NCI-H345 (cell line): ENCODE measurements at places on chromosomes 5 and 9.

DNA sequence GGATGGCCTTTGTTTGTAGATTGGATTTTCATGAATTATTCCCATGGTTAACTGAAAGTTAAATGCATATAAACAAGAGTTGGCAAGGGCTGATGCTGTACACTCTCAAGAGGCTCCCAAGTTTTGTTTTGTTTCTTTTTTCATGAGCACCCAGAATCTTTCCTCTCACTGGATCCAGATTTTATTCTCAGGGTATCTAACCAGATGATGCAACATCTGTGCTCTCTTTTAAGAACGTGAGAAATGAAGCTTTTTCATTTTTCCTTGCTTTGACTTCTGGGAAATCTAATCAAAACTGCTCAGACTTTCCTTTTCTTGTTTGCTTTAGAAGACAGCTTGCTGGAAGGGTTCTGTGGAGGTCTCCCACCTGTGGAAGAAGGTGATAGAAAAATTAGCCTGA is 142.7 kb upstream of the SLC12A2 start:
- DNase-seq: no peak

DNA sequence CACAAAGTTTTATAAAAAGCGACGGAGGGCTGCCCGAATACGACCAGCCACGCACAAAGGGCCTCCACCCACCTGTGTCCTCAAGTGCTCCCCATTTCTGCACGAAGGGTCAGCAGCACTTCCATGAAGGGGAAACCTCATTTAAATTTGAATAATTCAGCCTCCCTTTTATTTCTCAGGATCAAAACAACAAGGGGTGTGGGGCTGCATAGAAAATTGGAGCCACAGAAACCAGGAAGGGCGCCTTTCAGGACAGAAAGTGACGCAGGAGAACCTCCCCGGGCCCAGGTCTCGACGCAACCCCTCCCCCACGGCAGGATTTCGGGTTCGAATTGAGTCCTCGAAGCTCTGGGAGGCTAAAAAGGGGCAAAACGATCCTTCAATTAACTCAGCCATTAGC is 2.1 kb downstream of the NRARP start:
- no peak for DNase-seq

DNA sequence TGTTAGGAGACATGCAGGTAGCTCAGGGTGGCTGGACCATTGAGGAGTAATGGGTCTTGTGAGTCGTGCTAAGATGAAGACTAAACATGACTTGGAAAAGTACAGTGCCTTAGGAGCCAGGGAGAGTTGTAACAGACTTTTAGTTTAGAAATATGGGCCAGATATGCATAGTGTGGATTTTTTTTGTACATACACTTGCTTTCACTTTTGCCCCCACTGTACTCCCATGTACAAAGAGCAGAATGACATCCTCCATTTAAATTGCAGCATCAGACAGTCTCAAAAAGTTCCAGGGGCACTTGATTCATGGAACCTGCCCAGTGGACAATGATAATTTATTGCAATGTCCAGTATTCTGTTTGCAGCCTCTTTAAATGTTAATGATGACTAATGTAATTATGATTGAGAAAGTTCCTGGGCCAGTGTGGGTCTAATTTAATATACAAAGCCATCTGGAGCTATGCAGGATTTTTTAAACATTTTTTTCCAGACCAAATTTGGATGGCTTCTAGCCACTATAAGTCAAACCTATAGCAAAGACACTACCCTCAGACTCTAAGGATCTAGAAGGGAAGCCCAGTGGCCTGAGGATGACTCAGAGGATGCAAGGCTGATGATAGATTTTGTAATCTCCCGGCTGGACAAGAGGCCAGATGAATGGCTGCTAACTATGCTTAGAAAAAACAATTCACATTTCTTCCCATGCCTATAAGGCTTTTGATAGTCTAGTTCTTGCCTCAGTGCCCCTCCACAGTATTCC is 80.1 kb downstream of the TRPC7 start:
- no peak for DNase-seq

- DNase-seq: peak; percentile 78
Observed at GRCh38 chr5:96463091-96463490, 30.0 kb upstream of the PCSK1 start.

DNA sequence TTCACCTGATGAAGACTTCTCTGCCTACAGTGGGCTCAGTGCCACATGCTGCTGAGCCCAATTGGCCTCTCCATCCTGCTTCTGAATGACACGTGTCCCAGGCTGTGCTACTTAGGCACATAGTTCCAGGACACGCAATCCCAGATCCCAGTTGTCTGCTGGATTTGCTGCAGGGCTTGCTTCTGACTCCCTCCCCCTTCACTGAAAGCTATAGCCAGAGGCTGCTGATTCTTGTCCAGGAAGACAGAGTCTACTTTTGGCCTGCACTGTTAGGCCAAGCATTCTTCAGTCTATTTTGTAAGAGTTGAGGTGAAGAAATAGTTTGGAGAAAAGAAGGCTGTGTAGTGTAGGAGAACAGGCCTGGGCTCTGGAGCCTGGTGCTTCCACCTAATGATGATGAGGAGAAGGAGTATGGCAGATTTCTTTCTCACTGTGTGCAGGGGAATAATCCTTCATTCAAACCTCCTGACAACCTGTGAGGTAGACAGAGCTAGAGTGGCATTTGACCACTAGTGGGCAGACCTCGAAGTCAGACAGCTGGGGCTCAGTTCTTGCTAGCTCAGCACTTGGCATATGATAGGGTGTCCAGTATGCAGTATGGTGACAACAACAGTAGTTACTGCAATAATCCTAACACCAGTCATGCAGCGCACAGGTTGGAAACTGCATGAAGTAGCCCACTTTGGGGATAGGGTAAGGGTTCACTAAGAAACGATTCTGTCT is 19.5 kb upstream of the ASPN start:
- no peak for DNase-seq

GRCh38 chr5:378976-379742 is 57.6 kb downstream of the AHRR start:
- DNase-seq: no peak

DNA sequence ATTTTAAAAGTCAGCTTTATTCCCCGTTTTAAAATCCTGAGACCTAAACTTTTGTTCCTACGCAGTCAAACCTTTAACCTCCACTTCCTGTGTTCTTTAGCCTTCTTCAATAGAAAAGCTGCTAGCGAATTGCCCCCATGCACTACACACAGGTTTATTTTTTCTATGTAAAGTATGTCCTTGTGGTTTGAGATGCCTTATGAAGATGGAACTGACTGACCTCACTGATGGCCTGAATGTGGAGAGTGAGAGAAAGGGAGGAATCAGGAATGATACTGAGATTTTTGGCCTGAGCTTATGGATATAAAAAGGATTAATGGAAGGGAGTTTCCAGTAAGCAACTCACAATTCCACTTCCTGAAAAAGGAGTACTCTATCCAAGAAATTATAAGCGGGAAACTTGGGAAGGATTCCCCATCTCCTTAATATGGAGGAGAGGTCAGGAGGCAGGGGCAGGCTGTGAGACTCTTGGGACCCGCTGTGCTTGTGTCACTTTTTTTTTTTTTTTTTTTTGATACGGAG is 89.5 kb downstream of the UGCG start:
- DNase-seq: no peak

DNA sequence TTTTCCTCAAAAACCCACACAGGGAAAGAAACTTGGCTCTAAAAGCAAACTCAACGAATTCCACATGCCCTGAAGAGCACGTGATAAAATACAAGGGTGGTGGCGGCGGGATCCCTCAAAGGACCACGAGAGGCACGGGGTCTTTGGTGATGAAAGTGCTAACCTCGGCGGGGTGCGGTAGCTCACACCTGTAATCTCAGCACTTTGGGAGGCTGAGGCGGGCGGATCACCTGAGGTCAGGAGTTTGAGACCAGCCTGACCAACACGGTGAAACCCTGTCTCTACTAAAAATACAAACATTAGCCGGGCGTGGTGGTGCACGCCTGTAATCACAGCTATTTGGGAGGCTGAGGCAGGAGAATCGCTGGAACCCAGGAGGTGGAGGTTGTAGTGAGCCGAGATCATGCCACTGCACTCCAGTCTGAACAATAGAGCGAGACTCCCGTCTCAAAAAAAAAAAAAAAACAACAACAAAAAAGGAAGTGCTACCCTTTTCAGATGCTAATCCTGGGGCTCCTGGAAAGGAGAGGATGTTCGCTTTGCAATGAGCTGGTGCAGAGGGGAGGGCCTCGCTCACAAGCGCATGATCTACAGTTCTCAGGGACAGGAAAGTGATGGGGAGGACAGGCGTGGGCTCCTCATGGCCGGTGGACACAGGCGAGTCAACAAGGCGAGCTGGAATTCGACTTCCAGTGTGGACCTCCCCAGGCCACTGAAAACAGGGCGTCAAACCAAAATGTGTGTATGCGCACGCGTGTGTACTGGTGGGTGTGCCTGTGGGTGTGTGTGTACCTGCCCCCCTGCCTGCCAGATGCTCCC is 54.1 kb downstream of the USP20 start:
- no peak for DNase-seq

- no peak for DNase-seq
Observed at GRCh38 chr5:74200560-74200959, 440.0 kb downstream of the ENC1 start.

DNA sequence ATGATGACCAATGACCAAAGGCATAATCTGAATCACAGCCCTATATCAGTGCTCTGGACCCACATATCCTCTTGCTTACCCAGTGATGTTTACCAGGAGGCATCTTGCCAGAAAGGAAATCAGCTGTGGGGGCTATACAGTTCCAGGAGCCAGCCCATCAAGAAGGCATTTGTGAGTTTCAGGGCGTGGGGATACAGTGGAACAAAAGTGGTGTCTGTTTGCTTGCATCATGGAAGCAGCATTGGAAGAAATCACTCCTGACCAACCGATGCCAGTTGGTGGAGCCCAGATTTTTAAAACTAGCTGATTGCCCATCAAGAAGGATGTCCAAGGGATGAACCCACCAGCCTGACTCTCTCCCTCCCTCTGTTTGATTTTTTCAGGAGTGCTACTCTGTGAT is 106.5 kb upstream of the EGFLAM start:
- no peak for DNase-seq

DNA sequence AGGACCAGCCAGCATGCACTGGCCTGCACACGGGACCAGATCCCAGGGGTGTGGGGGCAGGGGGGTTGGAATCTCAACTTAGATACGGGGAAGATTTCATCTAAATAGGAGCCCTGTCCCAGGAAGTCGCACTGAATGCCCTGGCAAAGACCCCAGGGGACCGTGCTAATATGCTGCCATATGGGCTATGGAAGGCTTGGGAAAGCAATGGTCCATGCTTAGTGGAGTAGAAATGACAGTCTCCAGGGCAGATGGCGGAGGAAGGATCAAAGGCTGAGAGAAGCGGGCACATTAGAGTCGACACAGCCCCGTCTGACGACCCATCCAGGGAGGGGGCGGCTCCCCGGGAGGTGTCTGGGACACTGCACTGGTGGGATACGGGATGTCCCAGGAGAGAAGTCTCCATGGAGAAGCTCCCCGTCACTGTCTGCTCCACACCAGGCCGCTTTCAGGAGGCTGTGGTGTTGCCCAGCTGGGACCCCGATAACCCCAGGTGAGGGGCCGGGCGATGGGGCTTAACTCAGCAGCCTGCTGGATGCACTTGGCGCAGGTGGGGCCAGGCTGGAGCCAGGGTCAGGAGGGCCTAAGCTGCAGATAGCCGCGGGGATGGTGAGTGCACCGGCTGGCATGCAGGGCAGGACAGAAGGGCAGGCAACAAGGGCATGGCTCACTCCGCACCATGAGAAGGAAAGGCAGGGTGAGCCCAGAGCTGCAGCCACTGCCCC is 377.7 kb upstream of the IRX1 start:
- DNase-seq: no peak

GRCh38 chr5:4387290-4387689 is 752.8 kb upstream of the ADAMTS16 start:
- no peak for DNase-seq

DNA sequence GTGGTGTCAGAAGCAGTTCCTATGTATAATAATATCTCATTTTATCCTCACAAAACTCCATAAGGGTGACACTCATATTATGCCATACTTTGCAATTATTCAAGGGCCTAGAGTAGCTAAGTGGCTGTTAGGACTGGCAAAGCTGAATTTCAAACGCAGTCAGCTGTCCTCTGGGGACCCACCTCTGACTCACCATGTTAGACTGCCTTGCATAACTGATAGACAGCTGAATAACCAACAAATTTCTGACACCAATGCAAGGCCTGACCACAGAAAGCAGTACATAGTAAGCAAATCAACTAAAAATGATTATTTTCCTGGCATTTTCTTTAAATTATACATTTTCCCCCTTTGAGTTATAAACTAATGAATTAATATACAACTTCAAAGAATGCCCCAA is 251.6 kb upstream of the PTGER4 start:
- no peak for DNase-seq

DNA sequence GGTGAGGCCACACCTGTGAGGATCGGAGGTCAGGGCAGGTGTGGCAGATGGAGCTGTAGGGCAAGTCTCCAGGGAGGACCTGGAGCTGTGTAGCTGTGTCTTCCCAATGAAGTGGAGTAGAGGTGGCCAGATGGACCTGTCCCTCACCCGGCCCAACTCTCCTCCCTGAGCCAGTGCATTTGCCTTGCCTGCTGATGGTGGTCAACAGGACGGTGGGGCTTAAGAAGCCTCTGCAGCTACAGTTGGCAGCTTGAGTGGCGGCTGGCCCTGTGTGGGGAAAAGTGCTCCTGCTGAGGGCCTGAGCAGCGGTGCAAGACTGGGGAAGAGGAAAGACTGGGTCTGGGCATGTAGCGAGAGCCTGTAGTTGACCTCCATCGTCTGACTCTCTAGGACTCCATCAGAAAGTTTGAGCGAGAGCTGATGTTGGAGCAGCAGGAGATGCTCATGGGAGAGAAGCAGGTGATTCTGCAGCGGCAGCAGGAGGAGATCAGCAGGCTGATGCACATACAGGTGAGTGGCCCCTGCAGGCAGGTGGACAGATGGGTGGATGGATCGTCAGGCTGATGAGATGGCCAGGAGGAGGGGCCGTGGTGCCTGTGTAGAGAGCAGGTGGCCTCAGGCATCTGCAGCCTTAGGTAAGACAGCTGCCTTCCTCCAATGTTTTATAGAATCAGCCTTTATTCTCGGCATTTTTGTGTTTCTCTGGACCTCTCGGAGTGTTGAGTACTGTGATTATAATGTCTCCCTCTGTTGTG is 24.9 kb downstream of the PITX1 start:
- peak; percentile 65 for DNase-seq

DNA sequence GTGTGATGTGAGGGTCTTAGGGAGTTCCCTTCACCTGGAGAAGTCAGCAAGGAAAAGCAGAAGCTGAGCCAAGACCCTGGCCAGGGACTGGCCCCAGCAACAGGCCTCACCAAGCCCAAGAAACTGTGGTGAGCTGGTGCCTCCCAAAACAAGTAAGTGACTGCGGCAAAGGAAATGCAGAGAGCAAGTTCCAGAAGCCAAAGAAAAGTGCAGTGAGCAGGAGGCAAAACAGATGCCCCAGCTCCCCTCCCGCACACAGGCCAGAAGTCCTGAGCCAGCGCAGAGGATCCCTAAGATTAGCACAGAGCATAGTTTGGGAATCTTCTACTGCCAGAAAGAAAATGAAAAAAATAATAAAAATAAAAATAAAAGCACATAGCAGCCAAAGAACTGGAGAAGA is 13.2 kb downstream of the MED27 start:
- DNase-seq: no peak
